ENCODE measurements at places on chromosomes 6 and 20.

- DNase-seq: no peak
Measured at GRCh38 chr20:51969191-51969590, 166.9 kb upstream of the SALL4 start.

DNA sequence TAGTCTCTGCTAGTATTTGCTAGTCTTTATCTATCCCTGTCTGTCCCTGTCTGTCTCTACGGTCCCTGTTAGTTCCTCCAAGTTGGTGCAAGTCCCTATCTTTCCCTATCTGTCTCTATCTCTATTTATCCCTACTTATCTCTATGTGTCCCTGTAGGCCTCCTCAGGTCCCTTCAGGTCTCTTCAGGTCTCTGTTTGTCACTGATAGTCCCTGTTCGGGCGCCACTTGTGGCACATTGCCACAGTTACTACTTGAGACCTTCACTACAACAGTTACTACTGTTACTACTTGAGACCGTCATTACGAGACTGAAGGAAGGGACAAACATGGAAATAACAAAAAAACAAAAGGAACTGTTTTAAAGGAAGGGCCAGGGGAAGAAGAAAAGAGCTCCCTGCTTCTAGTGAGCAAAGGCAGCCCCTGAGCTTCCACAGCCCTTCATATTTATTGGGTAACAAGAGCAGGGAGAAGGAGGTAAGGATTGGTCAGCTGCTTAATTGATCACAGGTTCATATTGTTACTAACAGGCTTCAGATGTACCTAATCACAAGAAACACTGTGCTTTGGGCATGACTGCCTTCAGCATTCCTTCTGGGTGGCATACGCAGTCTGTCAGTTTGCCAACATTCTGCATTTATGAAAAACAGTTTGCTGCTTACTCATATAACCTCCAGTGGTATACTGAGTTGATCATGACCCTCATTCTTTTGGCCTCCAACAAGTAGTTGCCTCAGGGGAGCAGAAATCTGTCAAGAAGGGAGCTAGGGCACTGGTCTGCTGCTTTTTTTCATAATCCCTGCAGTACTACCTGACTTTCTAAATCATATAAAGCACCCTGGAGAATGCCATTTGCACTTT, 8.4 kb downstream of the EPB41L2 start:
- DNase-seq: no peak

- DNase-seq: no peak
Measured at GRCh38 chr20:61575151-61575937, 323.3 kb downstream of the CDH4 start.

GRCh38 chr20:24821391-24821790, 127.7 kb upstream of the CST7 start:
- DNase-seq: no peak

DNA sequence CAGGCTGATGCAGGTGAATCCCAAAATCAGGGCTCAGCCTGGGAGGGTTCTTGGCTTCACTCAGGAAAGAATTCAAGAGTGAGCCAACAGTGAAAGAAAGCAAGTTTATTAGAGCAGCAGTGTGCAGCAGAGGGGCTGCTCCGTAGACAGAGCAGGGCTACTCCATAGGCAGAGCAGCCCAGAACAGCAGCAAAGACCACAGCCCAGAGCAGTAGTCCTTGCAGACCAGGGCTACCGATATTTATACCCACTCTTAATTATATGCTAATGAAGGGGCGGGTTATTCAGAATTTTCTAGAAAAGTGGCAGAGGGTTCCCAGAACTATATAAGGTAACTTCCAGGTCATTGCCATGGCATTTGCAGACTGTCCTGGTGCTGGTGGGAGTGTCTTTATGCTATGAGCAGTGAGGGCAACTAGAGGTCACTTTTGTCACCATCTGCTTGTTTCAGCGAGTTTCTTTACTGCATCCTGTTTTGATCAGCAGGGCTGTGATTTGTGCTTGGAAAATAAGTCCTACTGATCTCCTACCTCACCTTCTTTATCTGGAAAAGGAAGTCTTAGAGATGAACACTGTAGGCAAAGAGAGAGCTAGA, 39.8 kb upstream of the PTPN1 start:
- no peak for DNase-seq

GRCh38 chr20:62123450-62124118, 1.3 kb downstream of the LSM14B start:
- peak; percentile 33 for DNase-seq

DNA sequence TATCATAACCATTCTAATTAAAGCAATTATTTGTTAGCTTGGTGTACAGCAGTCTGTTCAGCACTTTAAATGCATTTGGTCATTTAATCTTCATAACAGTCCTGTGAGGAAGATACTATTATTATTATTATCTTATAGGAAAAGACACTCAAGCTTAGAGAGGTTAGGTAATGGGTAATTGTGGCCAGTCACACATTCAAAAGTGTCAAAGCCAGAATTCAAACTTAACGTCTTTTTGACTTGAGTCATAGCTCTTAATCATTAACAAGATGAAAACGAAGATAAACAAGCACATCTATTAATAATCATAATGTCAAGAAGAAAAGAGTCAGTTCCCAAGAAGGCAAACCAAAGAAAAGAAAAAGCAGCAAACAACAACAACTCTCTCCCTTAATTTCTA, 251.0 kb downstream of the SYNE1 start:
- no peak for DNase-seq

- peak; percentile 43 for DNase-seq
Measured at GRCh38 chr6:127453845-127454619, 5.2 kb downstream of the KIAA0408 start.

DNA sequence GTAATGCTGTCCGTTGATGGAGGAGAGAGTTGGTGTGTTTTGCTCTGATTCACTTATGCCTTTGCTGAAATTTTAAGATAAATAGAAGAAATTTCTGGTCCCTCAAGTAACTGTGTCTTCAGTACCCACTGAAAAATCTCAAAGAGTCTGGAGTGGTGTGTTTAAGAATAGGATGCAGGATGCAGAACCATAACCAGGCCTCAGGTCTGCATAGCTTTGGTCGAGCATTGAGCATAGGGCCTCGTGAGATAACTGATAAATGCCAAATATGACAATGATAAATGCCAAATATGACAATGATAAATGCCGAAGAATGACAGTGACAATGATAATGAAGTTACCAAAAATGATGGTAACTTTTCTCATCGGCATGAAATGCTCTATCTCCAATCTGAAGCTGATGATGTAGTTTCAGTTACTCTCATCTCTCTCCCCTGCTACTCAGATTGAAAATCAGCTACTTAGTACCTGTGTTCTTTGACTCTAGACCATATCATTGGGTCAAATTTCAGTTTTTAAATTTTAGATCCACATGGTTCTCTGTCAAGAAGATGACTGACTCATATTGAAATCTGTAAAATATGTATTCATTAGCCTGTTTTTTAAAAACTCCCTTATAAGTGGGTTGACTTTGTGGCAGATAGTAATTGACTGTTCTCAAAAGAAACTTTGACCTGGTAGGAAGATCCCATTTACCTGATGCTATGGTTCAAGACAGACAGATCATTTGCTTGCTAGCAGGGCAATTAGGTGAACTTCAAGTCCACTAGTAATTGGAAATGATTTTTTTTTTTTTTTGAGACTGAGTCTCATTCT, 96.6 kb downstream of the SLC16A10 start:
- DNase-seq: no peak

DNA sequence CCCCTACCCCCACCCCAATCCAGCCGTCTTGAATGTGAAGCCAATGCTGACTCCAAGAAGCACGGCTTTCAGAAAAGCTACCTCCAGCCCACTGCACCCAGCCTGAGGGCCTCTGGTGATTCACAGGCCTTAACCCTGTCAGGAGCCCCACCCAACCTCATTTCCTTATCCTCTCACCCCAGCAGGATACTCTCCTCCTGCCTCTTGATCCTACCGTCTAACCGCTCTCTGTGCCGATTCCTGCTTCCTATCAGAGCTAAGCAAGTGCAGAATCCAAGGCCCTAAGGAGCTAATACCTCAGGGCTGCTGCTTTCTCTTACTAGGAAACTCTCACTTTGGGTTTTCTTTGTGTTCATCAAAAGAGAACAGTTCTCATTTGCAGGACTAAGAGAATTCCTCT, 47.2 kb downstream of the TRERF1 start:
- DNase-seq: no peak

DNA sequence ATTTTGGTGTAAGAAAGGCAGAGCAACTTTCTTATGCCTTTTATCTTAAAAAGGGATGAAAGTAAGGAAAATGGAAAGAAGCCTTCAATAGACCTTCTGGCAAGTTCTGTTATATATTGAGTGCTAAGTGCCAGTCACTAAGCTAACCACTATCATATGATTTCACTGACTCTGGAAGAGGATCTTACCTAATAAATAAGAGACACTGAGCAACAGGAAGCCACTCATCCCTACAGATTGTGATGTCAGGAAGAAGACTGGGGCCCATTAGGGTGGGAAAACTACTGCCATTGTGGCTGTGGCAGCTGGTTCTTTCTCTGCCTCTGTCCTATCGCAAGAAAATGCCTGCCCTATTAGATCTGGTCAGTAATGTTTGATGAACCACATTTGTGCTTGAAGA, 89.6 kb downstream of the AIG1 start:
- DNase-seq: no peak

GRCh38 chr6:168037856-168038255, 40.4 kb downstream of the KIF25 start:
- no peak for DNase-seq

DNA sequence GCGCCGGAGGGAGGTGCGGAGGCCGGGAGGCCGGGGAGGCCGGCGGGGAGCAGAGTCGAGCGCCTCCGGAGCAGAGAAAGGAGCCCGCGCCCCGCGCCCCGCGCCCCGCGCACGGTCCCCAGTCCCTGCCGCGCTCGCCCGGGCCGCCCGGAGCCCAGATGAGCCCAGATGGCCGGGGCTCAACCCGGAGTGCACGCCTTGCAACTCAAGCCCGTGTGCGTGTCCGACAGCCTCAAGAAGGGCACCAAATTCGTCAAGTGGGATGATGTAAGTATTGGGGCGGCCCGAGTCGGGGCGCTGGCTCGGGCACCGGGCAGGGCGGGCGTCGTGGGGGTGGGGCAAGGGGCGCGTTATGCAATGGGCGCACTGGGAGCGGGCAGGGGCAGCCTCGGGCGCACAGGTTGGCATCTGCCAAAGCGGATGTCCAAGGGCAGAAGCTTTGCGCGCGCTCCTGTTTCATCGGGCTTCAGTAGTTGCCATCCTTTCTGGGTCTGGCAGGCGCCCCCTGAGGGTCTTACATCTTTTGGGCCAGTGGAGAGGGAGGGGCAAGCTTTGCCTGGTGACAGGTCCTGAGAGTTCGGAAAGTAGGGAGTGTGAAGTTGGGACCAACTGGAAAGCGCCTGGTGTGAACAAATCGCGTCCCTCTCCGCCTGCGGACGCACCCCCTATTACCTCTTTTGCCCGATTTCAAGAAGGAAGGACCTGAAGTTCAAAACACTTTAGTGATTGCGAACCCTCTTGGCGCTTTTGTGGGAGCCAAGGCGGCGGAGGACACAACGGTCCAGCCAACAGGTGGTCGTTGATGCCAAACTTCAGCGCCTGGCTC, 631 bp downstream of the PLCB1 start:
- peak; percentile 31 for DNase-seq

GRCh38 chr6:6869094-6869493, 238.7 kb upstream of the RREB1 start:
- DNase-seq: no peak

- no peak for DNase-seq
Measured at GRCh38 chr6:126907312-126907711, 211.2 kb upstream of the RSPO3 start.

DNA sequence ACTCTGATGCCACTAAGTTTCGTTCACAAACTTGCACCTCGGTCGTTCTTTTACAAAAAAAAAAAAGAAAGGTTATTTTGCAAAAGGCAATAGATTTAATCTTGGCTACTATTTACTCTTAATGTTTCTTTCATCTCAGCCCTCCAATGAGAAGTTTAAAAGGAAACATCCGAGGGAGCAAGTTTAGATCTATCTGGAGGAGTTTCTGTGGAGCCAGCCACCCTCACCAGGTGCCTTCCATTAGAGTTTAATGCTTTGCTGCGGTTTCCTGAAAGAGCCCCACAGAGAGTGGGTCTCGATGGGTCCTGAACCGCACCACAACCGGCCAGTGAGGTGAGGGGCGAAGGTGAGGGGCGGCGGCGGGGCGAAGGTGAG, 632 bp downstream of the PRKN start:
- DNase-seq: peak; percentile 43

GRCh38 chr20:57470666-57471495, 54.1 kb downstream of the CTCFL start:
- DNase-seq: no peak

- DNase-seq: no peak
Measured at GRCh38 chr6:127481111-127481510, 21.9 kb upstream of the KIAA0408 start.

DNA sequence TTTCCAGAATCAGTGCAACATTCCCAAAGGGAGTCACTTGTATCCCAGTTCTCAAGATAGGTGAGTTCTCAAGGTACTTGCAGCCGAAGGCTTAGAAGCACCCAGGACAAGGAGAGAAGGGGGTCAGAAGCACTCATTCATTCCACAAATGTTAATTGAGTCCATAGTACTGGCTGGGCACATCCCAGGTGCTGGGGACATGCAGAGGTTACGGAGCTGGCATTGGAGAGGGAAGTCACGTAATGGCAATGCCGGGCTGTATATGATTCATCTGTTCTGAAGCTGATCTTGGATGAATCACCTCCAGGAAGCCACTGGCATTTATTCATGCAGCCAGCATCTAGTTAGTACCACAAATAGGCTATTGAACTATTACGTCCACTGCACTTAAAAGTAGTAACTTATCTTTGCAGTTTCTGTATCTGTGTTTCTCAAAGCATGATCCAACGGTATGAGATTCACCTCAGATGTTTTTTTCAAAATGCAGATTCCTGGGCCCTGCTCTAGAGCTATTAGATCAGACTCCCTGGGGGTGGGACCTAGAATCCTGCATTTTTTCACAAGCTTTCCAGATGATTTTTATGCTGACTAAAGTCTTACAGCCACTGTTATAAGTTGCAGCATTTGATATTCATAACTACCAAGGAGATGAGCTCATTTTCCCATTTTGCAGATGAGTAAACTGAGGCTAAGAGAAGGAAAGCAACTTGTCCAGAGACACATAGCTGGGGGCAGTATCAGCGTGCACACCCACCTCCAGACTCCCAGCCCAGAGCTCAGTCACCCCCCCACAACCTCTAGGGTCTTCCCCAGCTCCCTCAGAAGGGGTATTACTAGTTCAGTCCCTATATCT, 44.1 kb upstream of the ID1 start:
- no peak for DNase-seq

DNA sequence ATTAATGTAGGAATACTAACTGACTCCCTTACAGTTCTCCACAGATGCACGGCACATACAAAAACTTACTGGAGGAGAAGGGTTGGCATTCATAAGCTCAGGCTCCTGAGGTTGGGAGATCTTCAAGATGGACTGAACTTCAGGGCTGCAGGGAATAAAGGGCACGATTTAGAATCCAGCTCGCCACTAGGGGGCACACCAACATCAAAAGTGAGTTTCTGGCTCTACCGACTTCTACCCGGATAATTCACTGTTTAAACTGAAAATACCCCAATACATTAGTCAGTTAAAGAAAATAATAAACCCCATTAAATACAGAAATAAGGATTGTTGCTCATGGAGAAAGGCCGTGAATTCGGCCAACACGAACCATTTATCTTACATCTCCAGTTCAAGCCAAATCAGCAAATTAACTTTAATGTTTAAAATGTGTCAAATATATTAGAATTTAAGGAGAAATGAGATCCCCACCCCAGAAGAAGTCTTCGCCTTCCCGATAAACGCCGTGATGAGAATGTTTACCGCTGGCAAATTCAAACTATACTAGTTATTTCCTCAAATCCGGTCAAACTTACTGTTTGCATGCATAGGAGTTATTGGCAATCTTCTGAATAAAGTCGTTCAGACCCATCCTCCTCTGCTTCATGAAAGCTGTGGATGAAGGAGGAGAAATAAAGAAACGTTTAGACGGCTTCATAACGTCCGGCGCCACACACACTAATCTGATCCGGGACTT, 121.7 kb upstream of the SLC2A12 start:
- DNase-seq: peak; percentile 95

All from tongue (tissue), 3 donors.